Activated CD8-positive, alpha-beta memory T cell treated with anti-CD3 and anti-CD28 coated beads, Interleukin-2, amount 50 U/mL, for 48 hours (primary cell): ENCODE measurements at places on chromosomes 2 and 18.

DNA sequence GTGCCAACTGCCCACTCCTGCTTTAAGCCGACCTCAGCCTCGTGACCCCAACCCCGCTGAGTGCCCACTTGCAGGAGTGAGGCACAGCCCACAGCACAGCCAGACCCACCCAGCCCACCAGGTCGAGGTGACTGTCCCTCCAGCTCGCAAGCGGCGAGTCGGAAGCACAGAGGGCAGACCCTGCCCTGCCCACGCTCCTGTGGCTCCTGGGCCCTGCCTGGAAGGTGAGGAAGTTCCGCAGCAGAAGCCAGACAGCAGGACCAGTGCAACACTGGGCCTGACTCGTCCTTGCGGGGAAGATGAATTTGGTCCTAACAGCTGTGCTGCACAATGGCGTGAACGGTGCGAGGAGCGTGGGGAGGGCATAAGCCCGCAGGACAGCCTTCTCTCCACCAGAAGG, 9.9 kb downstream of the DTYMK start:
- no peak for DNase-seq

DNA sequence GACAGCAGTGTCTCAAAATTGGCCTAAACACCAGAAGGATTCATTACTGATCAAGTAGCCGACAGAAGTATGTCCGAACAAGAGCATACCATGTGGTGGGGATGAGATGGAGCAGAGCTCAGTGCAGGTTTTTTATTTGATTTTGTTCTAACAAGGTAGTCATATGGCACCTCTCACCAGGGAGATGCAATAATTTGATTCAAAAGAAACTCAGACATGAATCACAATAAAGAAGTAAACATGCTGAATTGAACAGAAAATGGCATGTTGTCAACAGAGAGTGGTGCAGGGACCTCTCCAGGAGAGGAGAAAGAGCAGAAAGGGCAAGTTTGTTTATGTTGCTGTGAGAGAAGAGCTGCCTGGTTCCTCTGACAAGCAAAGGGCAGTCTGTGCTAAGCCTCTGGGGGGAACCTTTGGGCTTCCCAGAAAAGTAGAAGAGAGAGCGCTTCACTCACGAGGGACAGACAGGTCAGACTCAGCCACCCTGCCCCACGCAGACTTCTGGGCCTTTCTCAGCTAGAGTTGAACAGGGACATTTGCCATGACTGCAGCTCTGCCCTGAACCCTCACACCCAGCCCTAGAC, 351.3 kb upstream of the RAB12 start:
- no peak for DNase-seq

GRCh38 chr2:222943820-222944219, 83.0 kb downstream of the ACSL3 start:
- no peak for DNase-seq

DNA sequence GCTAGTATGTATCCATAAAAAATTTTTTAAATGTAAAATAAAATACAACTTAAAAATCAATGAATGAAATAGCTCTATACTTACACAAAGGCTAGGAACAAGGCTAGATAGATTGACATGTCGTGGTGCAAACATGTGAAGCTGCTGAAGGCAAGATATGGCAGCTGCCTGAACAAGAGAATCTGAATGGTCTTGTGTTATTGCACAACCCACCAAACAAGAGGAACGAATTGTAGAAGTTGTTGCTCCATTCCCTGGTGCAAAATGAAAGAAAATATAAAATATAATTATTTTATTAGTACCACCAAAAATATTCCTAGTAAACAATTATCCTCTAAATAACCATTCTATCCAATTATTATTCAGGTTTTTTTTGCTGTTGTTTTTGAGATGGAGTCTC, 46.4 kb downstream of the HEATR5B start:
- DNase-seq: no peak

GRCh38 chr2:96470109-96470508, 35.0 kb downstream of the NEURL3 start:
- no peak for DNase-seq

GRCh38 chr2:238483021-238483420, 56.3 kb downstream of the ASB1 start:
- no peak for DNase-seq

DNA sequence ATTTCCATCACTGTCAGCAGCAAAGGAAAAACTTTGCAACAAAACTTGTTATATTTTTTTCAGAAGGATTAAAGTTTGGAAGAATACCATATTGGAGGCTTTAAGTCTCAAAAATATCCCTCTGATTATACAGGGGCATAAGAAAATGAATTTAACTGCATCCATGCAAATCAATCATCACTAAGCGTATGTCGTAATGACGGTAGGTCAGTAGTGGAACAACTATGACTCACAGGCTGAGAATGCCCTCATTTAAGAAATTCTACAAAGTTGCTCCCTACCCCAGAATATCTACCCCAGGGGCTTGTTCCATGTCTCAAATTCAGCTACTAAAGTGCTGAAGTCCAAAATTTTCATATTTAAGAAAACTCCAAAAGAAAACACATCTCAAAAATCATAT, 12.5 kb upstream of the NAB1 start:
- DNase-seq: no peak

DNA sequence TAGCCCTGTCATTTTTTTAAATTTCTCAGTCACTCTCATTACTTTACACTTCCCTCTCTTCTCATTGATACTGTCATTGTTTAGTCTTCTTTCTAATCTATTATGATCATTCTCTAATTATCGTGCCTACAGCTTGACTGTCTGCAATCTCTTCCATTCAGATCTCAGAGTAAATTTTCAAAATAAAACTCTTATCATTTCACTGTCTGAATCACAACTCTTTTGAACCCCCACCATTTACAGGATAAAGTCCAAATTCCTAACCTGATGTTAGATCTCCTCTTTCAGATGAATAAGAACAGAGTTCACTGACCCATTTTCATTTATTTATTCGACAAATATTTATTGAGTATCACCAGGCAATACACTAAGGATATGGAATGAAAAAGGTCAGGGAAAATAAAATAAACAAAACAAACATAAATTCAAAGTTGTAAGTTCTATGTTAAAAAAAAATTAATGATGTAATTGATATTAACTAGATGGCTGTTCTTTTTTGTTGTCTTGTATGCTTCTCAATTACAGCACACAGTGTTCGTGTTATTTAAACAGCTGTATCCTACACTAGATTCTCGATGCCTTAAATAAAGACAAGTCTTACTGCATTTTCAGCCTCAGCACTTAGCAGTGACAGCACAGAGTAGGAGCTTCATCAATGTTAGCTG, 631.0 kb downstream of the IRS1 start:
- no peak for DNase-seq

DNA sequence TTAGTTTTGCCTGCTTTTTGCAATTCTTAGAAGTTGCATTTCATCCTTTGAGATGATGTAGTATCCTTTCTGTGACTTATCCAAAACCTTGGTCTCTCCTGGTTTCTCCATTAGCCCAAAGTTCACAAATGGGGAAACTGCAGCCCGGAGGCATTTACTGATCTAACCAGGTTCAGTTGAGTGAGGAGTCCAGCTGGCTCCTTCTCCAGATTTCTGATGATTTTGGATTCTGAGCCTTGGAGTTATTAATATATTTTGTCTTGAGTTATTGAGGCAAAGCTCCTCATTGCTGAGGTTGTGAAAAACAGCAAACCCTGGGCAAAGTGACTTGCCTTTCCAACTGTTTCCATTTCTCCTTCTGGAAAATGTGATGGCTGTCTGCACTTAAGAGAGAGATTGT, 1.7 kb downstream of the SLC1A4 start:
- no peak for DNase-seq

- no peak for DNase-seq
Measured at GRCh38 chr2:206164261-206164862, 4.7 kb downstream of the EEF1B2 start.

DNA sequence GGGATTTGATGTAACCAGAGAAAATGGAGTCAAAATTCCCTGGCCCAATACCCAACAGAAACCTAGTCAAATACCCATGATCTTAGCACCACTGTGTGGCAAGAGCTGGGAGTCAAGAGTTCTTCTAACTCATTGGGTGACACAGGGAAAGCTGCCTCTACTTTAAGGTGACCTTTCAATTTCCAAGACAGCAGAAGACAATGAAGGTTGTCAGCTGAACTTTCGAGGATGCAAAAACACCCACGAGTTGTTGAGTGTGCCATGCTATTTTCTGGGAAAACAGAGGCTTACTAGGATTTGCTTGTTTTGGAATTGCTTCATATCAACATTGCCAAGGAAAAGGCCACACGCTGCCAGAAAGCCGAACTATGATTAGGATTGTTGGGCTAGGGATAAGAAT, 61.6 kb upstream of the CYRIA start:
- DNase-seq: no peak

- DNase-seq: no peak
Measured at GRCh38 chr2:195594919-195595694, 61.9 kb upstream of the SLC39A10 start.

DNA sequence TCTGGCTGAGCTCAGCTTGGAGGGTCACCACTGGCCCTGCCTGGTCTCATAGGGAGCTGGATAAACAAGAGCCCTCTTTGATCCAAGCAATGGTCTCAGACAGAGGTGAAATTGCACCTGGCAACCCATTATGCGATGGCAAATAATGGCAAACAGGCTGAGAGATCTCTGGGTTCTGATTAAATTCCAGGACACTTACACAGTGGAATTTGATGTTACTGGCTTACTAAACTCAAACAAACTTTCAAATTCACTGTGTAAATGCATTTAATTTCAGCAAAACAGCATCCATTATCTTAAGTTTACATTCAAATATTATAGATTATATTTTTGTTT, 19.5 kb upstream of the STAT4 start:
- no peak for DNase-seq

DNA sequence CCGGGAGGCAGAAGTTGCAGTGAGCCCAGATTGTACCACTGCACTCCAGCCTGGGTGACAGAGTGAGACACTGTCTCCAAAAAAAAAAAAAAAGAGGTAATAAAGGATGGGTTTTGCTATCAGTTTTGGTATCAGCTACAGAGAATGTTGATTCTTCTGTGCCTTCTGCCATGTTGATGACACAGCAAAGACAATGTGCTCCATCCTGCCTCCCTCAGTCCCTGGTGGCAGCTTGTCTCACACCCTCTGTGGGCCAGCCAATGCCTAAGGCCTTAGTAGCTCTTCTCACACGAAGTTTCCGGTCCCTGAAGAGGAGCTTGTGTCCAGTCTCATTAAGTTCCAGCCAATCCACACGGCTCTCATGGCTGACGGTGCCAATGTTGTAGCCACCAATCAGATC, 17.6 kb downstream of the IFT172 start:
- DNase-seq: no peak

- DNase-seq: peak; percentile 62
Measured at GRCh38 chr2:86238354-86238753, 39.1 kb downstream of the MRPL35 start.

DNA sequence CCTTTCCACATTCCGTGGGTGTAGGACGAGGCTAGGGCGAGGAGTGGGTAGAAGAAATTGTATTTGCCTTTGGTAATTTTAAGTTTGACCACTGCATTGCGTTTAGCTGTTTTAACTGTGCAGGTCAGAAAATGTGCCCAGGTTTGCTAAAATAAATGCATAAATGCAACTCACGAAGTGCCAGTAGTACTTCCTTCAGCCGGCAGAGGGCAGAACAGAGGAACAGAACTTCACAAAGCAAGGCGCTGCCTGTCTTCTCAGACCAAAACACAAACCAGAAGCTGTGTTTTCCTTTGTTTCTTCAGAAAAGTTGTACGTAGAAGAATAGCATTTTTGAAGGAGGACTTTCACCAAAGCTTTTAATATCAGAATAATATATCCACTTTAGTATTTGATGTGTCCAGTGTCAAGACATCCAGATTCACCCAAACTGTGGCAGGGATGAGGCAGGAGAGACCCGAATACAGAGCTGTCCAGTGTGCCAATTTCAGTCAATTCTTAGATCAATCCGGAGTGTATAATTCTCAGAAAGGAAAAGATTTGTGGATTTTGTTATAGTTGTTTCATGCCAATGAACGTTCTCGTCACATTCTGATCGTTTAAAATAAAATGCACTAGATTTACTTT, 348.6 kb downstream of the DLGAP1 start:
- peak; percentile 84 for DNase-seq

GRCh38 chr2:45741161-45741850, 89.8 kb downstream of the PRKCE start:
- DNase-seq: no peak

GRCh38 chr18:8623549-8624106, 14.4 kb downstream of the RAB12 start:
- no peak for DNase-seq
